ENCODE measurements at places on chromosomes 16 and 17.

DNA sequence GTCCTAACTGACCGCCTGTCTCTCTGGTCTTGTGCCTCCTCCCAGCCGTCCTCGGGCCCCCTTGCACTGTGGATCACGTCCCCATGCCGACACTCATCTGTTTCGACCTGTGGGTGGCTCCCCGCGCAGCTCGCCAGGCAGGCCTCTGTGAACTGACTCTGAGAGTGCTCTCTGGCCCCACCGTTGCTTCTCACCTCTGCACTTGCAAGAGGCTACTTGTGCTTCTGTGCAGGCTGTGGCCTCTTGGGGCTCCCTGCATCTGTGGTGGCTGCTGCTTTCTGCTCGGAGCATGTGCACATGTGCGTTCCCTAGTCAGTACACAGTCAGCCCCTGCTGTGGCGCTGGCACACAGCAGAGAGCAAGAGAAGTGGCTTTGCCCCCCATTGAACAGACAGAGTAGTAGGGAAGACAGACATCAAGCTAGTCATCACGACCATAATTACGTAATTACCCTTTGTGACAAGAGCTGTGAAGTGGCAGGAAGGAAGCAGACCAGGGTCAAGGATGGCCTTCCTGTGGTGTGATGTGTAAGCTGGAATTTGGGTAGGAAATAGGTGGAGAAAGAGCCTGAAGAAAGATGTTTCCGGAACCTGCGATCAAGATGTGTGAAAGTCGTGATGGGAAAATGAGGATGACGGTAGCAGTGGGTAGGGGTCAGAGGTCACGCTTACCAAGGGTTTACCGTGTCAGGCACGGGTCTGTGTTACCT is 256.0 kb upstream of the CACNG5 start:
- no peak for DNase-seq

DNA sequence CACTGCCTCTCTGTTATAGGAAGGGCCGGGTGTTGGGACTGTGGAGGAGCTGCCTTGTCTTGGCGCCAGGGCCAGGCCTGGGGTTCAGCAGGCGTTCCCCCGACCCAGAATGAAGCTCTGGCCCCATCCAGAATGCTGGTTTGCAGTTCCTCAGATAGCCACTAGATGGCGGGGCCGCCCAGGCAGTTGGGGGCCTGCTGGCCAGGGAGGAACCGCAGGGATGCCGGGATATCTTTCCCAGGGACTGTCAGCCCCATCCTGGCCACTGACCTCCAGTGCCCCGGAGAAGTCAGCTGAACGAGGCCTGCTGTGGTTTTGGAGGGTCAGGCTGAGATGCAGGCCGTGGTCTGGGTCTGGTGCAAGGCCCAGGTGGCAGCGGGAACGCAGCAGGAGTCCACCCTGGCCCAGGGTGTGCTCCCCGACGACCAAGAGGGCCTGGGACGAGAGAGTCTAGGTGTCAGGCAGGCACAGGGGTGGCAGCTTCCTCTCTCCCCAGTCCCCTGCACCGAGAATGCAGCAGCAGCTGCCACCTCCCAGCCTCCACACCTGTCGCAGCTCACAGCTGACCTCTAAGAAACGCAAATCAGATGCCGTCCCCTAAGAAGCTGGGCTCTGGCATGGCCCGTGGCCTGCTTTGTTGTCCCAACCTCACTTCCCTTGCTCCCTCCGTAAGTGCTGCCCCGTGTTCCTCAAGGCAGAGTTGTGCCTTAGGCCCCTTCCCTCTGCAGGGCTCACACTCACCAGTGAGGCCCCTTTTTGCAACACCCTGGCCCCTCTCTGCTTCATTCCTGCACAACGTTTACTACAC is 51.2 kb downstream of the RMI2 start:
- DNase-seq: peak; percentile 39

DNA sequence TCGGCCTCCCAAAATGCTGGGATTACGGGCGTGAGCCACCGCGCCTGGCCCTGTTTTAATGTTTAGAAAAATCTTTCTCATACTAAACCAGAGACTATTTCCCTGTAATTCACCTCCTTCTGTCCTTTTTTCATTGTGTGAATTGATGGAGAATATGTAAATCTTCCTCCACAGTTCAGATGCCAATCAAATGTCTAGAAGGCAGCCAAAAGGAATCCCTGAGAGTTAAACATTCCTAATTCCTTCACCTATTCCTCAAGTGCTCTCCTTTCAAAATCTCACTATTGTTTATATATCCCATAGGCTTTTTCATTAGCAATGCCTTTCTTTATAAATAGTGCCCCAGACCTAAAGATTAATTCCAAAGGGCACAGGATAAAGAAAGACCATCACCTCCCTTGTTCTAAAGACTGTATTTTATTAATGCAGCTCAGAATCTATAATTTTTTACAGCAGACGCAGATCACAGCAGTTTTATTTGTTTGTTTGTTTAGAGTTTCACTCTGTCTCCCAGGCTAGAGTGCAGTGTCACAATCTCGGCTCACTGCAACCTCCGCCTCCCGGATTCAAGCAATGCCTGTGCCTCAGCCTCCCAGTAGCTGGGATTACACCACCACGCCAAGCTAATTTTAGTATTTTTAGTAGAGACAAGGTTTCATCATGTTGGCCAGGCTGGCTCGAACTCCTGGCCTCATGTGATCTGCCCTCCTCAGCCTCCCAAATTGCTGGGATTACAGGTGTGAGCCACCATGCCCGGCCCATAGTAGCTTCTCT is 30.5 kb downstream of the COPZ2 start:
- DNase-seq: peak; percentile 81

DNA sequence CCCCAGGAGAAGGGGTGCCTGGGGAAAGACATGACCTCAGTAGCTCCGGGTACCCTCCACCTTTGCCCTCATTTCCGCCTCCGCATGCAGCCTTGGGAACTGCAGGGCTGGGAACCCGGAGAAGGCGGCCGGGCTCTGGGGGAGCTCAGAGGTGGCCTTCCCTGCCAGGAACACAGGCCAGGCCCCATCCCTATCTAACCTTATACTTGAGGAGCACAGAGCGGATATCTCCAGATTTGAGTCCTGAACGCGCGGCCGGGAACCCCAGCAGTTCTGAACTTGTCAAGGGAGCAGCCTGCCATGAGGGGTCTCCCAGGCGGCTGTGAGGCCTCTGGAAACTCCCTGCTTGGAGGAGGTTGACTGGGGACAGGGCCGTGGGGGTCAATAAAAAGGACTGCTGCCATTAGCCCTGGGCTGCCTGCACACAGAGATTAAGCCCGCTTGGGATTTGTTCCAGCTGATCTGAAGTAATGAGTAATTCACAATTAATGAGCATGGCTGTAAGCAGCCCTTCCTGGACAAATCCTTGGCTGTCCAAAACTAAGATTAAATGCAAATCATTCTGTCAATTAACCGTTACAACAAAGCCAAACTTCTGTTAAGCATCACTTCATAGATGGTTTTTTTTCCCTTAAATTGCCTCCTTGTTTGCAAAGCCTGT is 26.3 kb upstream of the METRNL start:
- no peak for DNase-seq

DNA sequence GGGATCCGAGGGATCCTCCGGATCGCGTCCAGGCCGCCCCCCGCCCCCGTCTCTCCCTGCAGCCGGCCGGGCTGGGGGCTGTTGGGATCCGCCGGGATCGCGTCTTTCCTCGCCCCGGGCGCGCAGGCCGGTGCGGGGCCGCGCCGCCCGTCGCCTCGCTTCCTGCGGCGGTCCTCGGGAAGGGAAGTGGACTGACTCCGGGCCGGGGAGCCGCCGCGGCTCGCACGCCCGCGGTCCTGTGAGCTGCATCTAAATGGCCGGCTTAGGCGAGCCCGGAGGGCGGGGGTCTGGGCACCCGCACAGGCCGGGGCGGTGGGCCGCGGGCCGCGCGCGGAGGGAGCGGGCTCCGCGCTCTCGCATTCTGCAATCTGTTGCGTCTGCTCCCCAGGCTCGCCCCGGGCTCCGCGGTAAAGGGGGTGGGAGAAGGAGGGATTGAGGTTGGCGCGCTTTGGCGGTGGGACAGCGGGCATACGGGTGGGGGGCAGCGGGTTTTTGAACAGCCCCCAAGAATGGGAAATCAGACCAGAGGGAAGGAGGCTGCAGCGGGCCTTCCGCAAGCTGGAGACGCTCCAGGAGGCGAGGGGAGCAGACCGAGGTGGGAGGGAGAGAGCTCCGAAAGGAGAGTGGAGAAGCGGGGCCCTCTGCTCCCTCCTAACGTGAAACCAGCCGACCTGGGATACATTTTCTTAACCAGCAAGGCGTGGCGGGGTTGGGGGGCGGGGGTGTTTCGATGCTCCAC is 2.2 kb downstream of the TMEM132E start:
- DNase-seq: no peak

DNA sequence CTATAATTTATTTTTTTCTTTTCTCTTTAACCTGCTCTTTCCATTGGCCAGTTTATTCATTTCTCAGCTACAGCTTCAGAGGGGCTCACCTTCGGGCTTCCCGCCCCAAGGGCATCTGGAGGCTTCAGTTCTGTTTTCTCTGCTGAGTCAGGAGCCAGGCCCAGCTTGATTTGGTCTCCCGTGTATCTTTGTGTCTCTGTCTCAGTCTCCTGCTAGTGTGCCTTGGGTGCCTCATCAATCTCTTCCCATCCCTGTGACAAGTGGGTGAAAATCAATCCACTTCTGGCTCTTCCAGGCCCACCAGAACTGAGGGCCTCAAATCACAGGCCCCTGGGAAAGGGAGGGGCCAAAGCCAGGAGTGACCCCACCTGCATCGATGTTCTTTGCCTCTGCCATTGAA is 72.1 kb downstream of the CCDC182 start:
- DNase-seq: no peak

DNA sequence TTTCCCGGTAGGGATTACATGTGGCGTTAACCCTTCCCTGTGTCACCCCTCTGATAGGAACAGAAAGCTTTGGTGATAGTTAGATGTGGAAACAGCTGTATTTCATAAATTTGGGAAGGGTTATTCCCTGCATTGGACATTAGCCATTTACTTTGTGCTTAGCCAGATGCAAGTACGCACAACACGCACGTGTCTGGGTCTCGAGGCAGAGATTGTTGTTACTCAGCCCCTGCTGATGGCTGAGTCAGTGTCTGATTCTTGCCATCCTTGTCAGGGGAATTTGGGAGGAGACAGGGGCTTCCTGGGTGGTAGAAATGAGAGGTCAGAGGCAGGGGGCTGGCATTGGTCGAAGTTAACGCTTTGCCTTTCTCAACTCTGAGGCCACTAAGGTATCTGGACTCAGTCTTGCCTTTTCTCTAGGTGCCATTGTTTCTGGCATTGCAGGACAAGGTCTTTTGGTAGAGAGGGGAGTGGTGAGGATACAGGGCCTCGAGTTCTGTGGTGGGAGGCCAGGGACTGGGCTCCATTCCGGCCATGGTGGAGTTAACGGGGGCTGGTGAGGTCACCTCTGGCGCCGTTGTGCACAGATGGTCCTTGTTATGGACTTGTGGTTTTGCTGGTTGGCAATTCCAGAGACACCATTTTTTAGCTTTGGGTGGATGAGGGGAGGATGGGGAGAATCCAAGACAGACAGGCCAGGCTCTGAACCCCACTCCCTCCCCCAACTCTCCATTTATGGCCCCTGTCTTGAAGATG is 8.2 kb downstream of the MMP2 start:
- DNase-seq: no peak

- no peak for DNase-seq
These were observed 772 bp downstream of the PFAS start for GRCh38 chr17:8249621-8250500.
